T-helper 17 cell (primary cell): ENCODE measurements at places on chromosomes 16 and 17.
A peak's percentile ranks its signal among the peaks of the same experiment; 100 is the strongest.

DNA sequence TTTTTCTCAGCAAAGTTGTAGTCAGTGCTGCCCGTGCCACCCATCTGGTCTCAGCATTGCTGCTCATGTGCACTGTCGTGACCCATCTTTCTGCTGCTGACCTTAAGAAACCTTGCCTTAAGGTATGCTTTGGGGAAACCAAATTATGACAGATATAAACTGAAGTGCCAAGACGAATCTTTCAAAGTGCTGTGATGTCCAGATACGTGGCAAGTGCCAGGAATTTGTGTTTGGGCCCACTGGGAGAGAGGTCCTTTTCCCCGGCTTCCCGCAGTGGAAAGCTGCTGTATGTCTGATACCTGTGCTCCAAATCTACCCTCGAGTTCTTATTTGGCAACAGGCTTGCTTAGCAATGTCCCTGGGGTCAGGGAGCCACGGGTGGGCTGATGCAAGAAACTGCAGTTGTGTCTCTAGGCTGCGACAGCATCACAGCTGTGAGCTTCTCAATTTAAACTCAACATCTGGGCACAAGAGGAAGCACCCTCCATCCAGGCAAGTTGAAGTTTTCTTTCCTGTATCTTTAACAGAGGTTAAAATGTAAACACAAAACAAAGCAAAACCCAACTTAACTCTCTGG lies 30.3 kb upstream of the TOX3 start:
- DNase-seq: no peak

- DNase-seq: no peak
These were observed 284.9 kb downstream of the SOX9 start for GRCh38 chr17:72405662-72406230.

- no peak for DNase-seq
These were observed 18.4 kb downstream of the TUBD1 start for GRCh38 chr17:59874376-59874775.

DNA sequence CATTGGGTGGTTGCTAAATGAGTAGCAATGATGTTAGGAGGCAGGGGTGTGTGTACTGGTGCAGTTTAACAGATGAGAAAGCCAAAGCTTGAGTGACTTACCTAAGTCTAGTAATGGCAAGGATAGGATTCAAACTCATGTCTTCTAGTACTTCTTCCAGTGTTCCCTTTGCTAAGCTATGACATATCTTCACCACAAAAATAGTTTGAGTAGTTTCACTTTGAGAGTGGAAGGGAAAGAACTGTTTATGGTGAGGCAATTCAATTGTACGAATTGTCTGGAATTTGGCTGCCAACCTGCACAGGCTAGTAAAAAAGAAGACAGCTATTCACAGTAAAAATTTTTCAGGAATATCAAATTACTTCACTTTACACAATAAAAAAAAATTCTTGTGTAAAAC lies 138.0 kb downstream of the NLK start:
- DNase-seq: no peak

DNA sequence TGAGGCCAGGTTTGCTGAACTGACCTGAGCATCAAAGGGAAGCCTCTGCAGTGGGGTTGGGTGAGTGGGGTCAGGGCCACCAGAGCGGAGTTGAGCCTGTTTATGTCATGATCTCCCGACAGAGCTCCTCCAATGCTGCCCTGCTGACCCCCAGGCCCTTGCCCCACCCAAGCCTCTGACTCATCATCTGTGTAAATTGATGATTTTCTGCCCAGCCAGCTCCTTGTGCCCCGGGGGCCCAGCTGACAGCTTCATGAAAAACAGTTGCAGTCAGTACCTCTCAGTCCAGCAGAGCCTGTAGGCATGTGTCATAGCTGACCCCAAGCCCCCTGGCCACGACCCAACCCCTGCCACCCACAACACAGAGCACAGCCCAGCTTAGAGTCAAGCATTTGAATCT lies 134.9 kb downstream of the CCT6B start:
- no peak for DNase-seq

DNA sequence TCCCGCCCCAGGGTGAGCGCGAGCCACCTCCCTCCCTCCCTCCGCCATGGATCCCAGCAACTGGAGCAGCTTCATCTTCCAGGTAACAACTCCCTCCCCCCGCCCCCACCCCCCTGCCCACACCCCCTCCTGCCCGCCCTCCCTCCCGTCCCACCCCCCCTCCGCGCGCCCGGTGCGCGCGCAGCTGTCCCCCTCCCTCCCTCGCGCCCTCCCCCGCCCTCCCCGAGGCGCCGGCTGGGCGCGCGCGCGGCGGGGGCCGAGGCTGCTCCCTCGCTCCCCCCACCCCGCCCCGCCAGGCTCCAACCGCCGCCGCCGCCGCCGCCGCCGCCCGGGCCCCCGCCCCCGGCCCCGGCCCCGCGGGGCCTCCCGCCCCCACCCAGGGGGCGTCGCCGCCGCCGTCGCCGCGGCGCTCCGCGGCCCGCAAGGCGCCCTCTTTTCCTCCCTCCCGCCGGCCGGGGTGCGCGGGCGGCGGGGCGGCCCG lies at the start of gene MAZ:
Gene MAZ (plus strand): TSS at position 431 of the 481 bp plus-strand sequence. CDS start 173 bp downstream, outside the sequence.
- DNase-seq: peak; percentile 79

DNA sequence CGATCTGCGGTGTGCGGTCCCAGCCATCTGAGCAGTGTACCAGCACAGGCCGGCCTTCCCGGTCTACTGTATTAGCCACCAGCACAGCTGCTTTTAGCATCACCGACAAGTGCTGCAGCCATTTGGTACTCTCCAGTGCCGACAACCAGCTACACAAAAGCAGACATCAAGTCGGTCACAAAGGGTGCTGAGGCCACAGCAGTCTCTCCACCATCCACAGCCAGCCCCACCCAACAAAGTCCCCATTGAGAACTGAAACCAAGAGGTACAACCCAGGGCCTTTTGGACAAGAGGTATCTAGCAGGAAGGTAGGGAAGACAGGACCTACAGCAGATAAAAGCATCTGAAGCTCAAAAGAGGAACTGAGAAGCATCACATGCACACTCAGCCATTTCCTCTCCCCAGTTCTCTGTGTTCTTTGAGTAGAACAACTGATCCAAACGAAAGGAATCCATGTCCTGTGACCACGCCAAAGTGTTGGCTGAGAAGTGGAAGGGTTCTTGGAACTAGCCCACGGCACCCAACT lies 9.5 kb downstream of the MTMR4 start:
- no peak for DNase-seq

DNA sequence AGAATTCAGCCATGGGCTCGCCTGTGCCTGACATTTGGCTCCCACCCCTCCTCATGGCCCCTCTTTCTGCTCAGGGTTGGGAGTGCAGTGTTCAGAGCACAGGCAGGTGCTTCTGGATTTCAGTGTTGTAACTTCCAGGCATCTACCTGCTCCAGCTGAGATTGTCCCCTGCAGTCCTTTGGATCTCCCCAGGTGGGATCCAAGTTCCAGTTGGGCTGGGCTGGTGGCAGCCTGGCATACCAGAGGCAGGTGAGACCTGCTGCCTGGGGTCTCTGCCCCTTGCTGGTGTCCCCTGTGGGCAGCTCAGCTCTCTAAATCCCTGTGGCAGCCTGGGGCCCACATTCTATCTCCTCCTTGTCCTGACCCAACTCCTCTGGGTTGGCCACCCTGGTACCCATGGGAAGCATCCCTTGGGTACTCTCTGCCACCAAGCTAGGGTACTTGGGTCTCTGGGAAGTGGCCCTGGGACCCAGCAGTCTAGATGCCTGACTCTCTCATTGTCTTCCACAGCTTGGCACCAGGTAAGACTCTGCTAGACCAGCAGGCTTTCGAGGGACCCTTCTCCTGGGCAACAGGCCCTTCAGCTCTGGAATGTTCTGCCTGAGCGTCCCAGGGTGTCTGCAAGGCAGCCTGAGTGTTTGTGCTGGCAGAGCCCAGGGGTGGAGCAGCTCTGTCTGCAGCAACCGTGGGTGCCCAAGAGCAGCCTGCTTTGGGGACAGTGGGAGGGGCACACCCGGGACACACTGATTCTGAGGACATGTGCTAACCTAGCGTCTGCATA lies 42.5 kb downstream of the DNAH17 start:
- no peak for DNase-seq

DNA sequence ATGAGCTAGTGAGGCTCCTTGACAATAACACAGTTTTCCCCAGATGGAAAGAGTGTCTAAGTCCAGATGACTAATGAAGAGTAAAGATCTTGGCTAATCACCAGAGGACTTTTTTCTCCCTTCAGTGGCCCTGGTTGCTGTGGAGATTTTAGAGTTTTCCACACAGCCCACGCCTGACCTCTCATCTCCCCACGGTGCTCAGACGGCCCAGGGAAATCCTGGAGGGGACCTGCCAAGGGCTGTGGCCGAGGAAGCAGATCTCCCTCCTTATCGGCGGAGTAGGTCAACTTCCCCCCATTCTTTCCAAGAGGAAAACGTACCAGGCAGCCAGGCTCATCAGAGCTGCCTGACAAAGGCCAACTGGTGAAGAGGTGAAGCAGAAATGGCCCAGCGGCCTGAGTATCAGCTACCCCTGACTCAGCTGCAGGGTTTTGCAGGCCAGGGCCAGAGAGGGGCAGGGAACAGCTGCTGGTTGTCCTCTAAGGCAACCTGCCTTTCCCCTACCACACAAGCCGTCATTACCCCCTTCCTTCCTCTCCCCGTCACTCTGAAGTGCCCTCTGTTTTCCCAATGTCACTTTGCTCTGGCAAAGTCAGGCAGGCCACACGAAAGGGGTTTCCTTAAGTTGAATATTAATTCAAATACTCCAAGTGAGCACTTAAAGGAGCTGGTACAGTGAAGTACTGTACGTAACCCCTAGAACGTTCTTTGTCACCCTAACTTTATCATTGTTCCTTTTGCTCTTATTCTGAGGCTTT lies 140.2 kb upstream of the ADAMTS18 start:
- DNase-seq: no peak

DNA sequence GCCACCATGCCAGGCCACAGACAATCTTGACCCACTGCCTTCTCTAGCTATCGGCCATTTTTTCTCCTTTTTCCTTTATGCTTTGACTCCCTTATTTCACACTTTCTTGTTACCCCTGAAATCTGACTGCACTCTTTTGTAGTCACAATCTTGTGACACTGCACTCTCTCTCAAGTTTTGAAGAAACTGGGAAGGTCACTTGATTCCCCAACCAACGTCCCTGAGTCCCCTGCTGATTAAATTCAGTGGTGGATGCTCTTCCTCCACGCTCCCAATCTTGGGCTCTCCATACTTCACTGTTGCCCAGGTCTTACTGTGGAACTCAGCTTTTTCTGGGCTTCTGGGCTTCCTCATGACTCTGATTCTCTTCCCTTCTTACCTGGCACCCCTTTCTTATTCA lies 33.9 kb downstream of the PECAM1 start:
- no peak for DNase-seq

GRCh38 chr17:38867968-38868816 lies 1.7 kb upstream of the LASP1 start:
- DNase-seq: no peak

DNA sequence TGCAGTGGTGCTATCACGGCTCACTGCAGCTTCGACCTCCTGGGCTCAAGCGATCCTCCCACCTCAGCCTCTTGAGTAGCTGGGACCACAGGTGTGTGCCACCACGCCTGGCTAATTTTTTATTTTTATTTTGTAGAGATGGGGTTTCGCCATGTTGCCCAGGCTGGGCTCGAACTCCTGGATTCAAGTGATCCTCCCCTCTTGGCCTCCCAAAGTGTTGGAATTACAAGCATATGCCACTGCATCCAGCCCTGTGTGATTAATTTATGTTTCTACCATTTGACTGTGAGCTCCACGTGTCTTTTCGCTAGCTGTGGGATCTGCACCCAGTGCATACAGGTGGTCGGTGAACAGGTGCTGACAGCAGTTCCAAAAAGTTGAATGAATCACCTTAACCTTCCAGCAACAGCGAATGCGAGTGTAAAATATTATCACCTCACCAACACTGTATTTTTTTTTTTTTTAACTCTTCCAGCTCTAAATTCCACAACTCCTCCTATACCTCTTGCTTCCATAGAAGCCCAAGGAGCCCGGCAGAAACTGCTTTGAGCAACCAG lies 484 bp upstream of the NUDT7 start:
- no peak for DNase-seq

GRCh38 chr17:29958947-29959657 lies 17.7 kb downstream of the EFCAB5 start:
- DNase-seq: no peak

DNA sequence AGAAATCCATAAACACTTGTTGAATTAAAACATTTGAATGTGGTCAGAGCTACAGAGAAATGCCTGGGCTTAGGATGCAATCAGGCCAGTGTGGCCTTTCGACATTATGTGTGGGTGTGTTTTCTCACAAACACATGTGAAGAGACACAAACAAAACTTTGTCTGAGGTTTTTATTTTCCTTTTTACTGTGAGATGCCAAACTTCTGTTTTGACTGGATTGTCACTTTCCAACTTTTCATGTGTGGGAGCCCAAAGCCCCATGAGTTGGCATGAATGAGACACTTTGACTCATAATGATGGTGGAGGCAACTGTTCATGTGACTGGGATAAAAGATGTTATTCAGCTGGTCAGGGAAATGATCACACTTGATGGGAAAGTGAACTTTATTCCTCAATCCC lies 71.9 kb upstream of the GAS7 start:
- DNase-seq: no peak

DNA sequence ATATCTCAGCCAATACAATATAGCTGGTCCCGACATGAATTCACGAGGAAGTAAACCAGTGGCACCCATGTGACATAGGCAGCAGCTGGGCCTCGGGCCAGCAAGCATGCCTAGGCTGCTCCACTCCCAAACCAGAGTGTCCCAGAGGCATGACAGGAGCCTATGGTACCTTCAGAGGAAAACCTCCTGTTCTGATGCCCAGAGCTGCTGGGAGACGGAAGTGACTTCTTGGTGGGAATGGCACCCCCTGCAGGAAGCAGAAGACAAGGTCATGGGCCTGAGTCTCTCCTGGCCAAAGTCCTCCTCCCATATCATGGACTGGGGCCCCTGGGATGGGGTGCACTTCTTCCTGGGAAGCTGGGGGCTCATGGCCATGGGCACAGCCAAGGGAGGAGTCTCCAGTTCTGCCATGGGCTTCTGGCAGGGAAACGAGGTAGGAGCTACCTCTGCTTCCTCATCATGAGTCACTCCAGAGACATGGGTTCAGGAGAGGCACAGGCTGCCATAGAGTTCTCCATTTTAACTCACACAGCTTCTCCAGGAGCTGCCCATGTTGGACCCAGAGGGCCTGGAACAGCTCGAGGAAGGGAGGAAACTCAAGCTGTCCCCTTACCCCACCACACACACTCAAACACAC lies 13.4 kb downstream of the FBF1 start:
- no peak for DNase-seq

DNA sequence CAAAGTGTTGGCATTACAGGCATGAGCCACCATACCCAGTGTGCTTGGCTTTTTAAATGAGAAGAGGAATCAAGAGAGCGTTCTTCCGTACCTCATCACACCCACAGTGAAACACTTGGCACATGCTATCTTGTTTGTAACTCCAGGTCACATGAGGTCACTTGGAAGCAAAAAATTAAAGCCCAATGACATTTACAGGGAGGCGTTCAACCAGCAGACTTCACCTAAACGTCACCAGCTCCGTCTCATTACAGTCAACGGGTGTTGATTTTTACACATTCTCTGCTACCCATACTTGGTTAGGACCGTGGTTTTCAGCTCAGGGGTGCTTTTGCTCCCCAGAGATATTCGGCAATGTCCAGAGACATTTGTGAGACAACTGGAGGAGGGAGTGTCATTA lies 127.0 kb downstream of the XYLT1 start:
- no peak for DNase-seq

GRCh38 chr16:11213799-11214198 lies 42.2 kb downstream of the SOCS1 start:
- DNase-seq: no peak

GRCh38 chr17:69607162-69607834 lies 192.8 kb downstream of the MAP2K6 start:
- no peak for DNase-seq

GRCh38 chr17:7606280-7606679 lies 8.4 kb downstream of the FXR2 start:
- no peak for DNase-seq

- DNase-seq: no peak
These were observed 2.1 kb downstream of the CPPED1 start for GRCh38 chr16:12801511-12802042.
